COLO829 (cell line): ENCODE measurements at places on chromosomes 11 and 22.

DNA sequence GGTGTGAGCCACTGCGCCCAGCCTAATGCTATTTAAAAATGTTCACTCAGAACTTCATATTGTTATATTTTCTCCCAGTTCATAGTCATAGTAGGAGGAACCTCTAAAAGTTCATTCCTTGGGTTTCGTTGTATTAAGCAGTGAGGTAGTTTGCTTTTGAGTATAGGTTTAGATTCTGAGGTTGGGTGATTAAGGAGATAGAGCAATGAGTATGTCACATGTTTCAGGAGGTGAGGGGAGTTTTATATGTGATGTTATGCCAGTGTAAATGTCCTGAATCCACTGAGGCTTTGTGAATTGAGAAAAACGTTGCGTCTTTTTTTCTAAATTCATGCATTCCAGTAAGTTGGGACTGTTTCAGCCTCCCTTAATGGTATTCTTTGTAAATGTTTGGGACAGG is 4.2 kb downstream of the UBE2L3 start:
- no peak for DNase-seq

GRCh38 chr11:26842478-26843282 is 120.8 kb upstream of the SLC5A12 start:
- no peak for DNase-seq

DNA sequence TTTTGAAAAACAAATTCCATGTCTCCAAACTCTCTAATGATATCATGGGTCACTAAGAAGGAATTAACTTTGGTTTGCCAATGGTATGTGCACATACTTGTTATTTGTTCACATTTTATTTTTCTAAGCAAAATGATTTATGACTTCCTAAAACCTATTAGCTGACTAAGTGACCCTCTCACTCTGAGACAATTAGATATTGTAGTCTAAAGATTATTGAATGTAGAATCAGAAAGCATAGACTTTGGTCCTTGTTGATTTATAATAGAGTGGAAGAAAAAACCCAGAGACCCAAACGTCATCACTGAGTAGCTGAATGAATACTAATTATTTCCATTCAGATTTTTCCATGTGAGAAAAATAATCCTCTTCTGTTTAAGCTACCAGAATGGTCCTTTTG is 243.5 kb upstream of the ANO3 start:
- DNase-seq = peak; percentile 85

- DNase-seq = no peak
These were observed 84.0 kb upstream of the CTSC start for GRCh38 chr11:88421530-88421929.

DNA sequence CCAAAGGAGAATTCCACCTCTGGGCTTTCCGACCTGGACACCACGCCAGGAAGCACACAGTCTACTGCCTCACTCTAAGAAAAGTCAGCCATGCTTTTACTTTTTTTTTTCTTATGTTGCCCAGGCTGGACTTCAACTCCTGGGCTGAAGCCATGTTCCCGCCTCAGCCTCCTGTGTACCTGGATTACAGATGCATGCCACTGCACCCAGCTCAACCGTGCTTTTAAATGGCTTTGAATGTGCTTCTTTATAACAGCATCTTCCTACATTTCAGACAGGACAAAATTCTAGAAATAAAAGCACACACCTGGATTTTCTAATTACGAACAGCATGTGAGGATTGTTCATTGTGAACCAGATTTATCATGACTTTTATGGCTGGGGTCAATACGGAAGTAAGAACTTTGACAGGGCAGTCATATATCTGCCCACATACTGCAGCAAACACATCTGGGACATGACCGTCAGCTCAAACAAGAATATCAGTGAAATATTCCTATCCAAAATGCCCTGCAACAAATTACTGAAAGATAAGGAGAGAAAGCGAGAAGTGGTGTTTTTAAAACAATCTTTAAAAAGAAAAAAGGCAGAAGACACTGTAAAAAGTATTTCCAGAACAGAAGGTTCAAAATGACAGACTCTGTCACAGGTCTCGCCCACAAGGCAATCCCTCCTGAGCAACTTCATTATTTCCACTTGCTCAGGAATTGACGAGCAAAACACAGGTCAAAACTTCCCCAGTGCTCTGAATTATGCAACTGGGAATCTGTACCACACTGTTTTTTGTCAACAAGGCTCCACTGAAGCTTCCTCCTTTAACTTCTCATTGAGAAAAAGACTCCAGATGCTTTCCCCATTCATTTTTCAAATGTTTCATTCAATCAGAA is 42.1 kb downstream of the PACSIN2 start:
- no peak for DNase-seq

DNA sequence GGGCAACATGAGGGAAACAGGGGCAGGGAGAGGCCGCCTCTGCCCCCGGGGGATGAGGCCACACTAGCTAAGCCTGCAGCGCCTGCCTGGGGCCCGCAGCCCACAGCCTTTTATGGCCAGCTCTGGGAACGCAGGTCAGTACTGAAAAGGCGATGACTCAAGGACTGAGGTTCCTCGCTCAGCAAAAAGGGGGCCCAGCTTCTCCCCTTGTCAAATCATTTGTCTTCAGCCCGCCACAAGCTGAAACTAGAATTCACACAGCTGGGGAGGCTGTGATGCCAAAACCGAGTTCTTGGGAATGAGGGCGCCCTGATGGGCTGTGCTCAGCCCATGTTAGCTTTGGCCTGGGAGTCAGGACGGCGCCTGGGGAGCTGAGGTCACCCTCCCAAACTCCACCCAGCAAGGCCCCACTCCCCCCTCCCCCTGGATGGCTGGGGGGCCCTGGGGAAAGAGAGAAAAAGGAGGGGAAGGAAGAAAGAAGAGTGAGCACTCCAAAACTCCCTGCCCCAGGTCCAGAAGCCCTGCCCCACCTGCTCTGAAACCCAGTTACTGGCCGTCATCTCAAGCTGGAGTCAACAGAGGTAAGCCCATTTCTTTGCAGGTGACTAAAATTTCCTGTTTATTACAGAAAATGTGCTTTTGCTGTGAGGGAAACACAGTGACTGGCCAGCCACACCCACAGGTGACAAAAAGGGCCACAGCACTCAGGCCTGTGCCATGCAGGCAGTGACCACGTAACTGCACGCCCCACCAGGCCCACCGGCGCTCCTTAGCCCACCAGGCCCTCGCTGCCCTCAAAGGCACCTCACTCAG is 13.7 kb downstream of the EHD1 start:
- no peak for DNase-seq

- DNase-seq = no peak
These were observed 45.6 kb upstream of the CLTCL1 start for GRCh38 chr22:19337137-19337536.

DNA sequence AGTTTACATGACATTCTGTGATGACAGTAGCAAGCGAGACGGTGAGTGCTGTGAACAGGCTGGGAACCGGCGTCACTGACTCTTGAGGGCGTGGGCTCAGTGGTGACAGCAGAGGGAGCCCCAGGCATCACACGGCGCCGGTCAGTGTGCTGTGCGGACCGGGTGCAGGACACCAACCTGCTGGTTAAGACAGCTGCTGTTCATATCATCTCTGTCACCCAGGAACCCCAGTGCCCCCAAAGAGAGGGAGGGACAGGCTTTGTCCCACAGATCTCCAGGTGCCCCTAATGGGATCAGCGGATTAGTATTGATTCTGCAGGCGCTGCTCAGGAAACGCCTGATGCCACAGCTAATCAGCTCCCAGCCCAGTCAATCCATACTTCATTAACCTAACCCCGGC is 18.4 kb downstream of the B3GAT1 start:
- DNase-seq = no peak

GRCh38 chr22:28095316-28096095 is 176.4 kb upstream of the PITPNB start:
- no peak for DNase-seq

DNA sequence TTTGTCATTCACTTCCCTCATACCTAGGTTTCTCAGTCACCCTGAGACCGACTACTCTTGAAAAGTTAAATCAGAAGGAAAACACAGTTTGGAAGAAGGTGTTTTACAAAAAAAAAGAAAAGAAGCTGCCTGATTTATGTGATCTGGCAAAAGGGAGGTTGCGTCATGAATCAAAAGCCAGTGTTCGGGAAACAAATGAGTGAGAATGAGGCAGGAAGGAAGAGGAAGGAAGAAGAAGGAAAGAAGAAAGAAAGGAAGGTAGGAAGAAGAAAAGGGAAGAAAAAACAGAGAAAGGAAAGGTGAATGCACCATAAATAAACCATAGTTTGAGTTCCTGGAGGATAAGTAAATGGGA is 314.6 kb downstream of the BLID start:
- DNase-seq = no peak

DNA sequence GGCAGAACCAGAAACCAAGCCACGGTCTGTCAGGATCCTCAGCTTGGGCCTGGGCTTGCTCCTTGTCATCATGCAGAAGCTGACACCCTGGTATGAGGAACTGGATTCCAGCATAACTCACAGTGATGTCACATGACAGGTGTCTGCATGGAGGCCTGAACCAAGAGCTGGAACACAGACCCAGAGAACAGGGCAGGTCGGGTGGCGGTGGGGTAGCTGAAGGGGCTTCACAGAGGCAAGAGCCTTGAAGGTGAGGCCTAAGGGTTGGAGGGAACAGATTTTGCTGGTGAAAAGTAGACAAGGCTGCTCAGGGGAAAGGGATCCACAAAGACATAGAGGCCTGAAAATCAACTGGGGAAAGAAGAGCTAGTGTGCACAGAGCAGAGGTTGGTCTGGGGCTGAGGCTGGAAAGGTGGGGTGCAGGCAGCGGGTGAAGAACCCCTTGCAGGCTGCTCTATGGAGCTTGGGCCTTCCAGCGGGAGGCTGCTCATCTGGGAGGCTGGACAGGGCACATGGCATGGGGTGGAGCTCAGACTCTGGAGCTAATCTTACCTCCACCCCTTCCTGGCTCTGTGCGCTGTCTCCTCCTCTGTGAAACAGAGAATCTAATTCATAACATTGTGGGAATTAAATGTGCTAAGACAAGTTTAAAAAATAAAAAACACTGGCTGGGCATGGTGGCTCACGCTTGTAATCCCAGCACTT is 18.4 kb upstream of the RPS3 start:
- DNase-seq = no peak

DNA sequence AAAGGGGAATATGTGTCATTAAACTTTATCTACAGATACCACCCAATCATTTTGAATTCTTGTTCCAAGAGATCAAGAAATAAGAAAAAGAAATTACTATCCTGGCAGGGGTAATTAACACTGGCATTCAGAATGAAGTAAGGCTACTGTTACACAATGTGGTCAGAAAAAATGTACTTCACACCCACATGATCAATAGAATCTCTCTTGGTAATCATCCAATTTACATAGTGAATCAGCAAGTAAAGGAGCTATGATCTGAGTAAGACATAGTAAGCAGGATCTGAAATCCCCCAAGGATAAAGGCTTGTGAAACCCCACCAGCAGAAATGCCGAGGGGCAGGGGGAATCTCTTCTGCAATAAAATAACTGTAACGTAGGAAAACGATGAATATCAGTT is 466.5 kb downstream of the FAM181B start:
- DNase-seq = no peak

- no peak for DNase-seq
These were observed 4.4 kb downstream of the RBX1 start for GRCh38 chr22:40955571-40955970.

DNA sequence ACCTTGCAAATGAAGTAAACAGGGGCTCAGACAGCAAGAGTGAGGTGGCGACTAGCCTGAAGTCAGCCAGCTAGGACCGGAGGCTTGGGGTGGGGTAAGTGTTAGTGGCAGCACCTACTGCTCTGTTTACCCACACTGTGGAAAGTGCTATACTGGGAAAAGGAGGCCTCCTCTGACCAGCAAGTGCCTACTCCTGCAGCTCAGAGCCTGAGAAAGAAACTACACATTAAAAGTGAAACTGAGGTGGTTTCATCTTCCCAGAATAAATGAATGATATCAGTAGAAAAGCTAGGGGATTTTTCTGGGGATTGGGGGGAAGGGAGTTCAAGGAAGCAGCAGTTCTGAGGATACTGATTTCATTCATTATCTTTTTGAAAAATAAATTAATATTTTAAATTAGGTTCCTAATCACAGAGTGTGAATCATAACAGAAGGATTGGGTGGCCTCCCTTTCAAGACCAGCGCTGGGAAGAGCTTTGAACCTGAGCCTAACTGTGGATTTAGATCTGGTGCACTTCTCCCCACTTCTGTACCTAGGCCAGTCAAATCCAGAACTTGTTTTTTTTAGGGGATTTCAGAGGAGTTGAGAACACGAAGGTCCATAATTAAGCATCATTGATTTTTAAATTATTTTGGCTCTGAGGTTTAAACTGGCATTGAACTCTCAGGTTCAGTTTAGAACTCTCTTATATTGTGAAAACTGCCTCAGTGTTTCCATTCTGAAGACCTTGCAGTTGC is 48.1 kb upstream of the GRAMD1B start:
- no peak for DNase-seq

DNA sequence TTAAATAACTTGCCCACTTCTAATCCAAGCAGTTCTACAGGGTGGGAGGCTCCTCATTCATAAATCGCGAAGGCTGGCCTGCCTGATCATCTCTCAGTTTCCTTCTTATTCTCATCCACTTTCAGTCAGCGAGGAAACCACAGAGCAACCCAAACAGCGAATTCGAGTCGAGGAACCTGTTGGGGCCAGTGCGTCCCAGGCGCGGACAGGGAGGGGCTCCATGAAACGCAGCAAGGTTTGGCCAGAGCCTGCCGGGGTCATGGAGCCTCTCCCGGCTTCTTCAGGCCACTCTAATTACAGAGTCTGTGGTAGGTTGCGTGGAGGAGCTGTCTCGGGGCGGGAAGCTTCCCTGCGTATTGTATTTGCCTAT is 741 bp upstream of the NAV2 start:
- DNase-seq = no peak

DNA sequence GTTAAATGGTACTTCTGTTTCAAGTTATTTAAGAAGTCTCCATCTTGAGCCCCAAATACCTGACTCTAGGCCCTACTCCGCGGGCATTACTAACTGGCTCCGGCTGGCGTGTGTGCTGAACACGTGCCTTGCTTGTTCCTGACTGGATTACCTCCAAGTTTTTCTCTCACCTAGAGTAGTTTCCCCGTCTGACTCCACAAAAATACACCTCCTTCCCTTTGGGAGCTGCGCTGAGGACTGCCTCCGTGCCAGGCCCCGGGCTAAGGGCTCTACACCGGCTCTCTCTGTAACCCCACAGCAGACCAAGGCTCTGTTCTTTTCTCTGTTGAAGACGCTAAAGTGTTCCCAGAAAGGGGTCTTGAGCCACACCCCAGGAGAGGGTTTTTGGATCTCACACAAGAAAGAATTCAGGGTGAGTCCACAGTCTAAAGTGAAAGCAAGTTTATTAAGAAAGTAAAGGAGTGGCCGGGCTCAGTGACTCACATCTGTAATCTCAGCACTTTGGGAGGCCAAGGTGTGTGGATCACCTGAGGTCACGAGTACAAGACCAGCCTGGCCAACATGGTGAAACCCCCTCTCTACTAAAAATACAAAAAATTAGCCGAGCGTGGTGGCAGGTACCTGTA is 61.8 kb downstream of the ANO1 start:
- no peak for DNase-seq

- no peak for DNase-seq
These were observed 494.8 kb downstream of the MN1 start for GRCh38 chr22:27306771-27307170.

DNA sequence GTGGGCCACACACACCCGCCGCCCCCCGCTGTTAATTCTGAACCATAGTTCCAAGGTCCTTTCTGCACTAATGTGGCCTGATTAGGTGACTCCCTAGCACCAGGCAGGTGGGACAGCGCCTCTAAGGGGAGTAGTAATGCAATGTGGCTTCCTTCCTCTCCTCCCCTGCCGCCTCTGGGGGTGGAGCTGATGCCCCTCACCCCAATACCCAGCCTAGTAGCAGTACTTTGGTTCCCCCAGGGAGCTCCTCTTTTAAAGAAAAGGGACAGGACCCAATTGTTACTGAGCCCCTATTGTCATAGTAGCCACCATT is 14.4 kb downstream of the RTN4RL2 start:
- no peak for DNase-seq
